ENCODE measurements at places on chromosomes 2 and 18.
A peak's percentile ranks its signal among the peaks of the same experiment; 100 is the strongest.

DNA sequence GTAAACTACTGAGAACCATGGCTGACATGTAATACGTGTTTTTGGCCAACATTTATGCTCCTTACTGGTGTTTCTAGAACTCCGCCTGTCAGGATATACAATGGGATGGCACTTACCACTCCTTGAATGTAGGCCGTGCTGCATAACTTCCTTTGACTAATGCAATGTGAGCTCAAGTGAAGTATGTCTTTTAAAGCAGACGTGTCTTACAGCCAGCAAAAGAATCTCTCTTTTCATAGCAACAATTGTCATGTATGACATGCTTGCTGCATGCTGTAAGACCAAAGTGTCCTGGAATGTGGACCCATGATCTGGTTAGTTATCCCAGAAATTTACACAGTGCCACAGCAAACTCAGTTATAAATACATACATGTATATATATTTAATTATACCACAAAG, 1202.7 kb upstream of the PIK3C3 start:
- no peak for DNase-seq

DNA sequence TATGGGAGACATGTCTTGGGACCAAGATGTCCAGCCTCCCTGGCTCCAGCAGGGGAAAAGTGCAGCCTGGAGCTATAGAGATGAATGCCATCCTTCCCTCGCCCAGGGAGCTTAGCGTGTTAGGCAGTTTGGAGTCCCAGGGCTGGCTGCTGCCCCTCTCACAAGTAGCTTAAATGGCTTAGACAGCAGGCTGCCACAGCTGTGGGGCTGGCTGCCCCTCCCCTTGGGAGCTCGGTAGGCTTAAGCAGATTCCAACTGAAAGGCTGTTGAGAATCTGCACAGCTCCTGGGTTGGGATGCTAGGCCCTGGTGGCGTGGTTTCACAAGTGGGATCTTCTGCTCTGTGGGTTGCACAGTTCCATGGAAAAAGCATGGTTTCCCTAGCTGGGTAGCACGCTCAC, 940.5 kb upstream of the DDX18 start:
- DNase-seq: no peak

DNA sequence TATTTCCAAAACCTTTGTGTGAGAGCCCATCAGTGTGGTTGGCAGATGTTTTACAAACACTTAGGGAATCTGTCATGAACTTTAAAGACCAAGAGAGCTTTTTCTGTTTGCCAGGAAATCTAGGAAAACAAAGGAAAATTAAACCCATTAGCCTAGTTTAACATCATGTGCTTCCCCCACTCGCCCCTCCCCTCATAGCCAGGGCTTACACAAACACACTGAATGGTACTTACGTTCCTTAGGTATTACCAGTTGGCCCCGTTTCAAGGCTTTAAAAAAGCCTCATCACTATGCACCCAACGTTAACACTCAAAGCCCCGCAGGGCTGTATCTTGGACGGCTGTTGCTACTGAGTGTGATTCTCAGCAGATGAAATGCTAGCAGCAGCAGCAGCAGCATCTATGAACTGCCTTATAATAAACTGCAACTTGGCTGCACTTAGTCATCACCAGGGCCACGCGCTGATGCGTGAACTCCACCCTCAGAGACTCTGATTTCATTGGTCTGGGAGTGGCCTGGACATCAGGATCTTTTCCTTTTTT, 20.1 kb upstream of the TTC39C start:
- peak; percentile 15 for DNase-seq

DNA sequence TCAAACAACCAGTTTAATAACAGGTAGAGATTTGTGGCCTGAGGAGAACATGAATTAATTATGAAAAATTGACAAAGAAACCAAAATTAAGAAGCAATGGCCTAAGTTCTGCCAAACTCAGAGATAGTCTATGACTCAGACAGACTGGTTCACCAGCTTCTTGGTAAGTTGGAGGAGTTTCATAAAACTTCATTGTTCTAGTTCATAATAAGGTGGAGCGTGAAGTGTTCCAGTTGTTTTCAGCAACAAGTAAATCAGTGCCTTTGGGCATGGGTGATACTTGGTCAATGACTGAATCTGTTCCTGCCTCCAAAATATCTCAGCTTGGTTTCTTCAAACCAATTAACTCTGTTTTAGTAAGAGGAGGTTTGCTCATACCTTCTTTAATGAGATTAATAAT, 40.0 kb downstream of the SLC40A1 start:
- DNase-seq: no peak

DNA sequence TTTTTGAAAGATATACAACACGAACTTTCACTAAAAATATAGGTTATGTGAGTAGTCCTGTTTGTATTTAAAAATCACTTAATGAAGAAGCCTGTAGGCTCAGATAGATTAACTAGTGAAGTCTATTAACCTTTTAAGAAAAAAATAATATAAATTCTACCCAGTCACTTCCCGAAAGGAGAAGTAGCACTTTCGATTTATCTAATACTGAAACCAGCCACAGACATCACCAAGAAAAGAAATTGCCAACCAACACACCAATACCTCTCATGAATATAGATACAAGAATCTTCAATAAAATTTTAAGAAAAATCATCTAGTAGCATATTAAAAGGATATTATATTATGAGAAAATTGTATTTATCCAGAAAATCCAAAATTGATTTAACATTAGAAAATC, 160.5 kb downstream of the GALNT13 start:
- DNase-seq: no peak

GRCh38 chr2:177225965-177226360, 13.4 kb downstream of the HNRNPA3 start:
- no peak for DNase-seq

GRCh38 chr2:10571057-10571456, 118.7 kb downstream of the NOL10 start:
- no peak for DNase-seq

GRCh38 chr2:121605820-121606733, 43.2 kb downstream of the CLASP1 start:
- no peak for DNase-seq

- DNase-seq: no peak
Observed at GRCh38 chr2:151819920-151820319, 8.3 kb downstream of the ARL5A start.

DNA sequence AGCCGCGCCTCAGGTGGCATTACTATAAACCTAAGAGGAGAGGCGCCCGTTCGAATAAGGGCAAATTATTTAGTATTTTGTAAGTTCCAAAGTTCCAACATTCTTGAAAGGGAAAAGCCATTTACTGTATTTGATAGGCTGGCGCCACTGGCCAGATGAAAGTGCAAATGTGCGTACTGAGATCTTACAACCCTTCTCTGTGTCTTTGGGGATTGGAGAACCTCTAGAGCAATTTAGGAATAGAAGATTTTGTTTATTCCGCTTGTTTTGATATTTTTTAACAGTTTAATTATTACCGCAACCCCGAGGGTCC, 467 bp upstream of the WDR35 start:
- no peak for DNase-seq

- DNase-seq: no peak
Observed at GRCh38 chr18:41324934-41325333, 630.1 kb upstream of the PIK3C3 start.

DNA sequence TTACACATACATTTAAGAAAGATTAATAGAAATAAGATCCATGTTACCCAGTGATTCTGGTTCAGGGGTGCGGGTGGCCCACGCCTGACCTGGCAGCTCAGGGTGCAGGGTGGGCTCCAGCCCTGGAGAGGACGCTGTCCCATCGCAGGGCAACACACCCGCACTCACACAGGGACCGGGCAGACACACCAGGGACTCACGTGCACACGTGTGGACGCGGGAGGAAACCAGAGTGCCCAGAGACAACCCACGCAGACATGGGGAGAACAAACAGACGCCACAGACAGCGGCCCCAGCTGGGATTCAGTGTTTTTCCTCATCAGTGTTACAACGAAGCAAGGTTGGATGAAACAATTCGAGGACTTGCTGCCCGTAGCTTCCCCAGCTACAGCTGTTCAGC, 8.4 kb upstream of the ALLC start:
- no peak for DNase-seq

- DNase-seq: no peak
Observed at GRCh38 chr18:79118797-79119196, 49.6 kb downstream of the ATP9B start.

GRCh38 chr2:112195950-112196349, 57.8 kb downstream of the FBLN7 start:
- DNase-seq: no peak

- no peak for DNase-seq
Observed at GRCh38 chr2:10164601-10165000, 42.1 kb downstream of the RRM2 start.

- no peak for DNase-seq
Observed at GRCh38 chr18:49072940-49073339, 122.2 kb upstream of the SMAD7 start.

- no peak for DNase-seq
Observed at GRCh38 chr2:223049356-223049755, 2.6 kb upstream of the KCNE4 start.

DNA sequence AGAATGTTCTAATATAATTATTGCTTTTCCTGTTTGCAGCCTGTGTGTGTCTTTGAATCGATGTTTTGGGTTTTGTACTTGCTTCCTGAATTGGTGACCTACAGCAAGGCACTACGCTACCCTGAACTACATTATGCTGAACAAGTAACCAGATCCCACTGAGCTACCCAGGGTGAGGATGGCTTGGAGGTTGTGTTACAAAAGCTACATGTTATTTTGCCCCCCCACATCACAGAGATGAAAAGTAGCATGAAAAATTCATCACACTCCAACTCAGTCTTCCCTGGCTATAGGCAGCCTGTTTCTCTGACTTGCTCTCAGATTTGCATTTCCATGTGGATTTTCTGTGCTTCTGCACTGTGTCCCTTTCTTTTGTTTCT, 162.1 kb downstream of the LDLRAD4 start:
- no peak for DNase-seq

DNA sequence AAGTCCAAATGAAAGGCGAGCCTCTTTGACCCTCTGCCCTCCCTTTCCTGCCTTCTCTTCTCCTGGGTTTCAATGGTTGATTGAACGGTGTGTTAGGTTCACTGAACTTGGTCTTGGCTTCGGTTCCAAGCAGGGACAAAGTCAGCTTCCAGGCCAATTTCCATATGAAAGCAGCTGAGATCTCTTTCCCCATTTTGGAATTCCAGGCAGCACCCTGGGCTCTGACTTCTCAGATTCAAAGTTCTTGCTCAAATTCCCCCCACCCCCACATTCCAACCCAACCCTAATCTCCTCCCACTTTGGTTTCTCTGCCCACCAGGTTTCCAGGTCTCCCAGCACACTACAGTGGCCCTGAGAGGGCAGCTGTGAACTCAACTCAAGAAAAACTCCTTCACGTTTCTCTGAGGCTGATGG, 231.0 kb downstream of the INSIG2 start:
- DNase-seq: no peak

- no peak for DNase-seq
Observed at GRCh38 chr2:120650022-120650644, 85.5 kb upstream of the GLI2 start.

GRCh38 chr2:196234672-196235071, 63.3 kb upstream of the STK17B start:
- DNase-seq: no peak

DNA sequence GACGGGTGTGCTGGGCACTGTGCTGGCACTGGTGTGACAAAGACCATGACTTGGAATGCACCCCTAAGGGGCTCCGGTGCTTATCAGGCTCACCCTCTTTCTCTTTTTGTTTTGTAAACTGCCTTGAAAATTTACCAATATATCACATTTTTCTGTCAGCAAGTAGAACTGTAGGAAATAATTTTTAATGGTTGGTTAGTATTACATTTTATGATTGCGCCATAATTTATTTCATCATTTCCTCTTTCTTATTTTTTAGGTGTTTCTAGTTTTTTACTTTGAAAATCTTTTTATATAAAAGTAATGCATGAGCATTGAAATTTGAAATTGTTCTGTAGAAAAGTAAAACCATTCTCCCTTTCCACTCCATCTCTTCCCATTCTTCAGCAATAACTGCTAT, 100.9 kb downstream of the MMADHC start:
- no peak for DNase-seq

GRCh38 chr2:39737661-39738060, 41.4 kb downstream of the THUMPD2 start:
- no peak for DNase-seq

- no peak for DNase-seq
Observed at GRCh38 chr2:187869195-187869594, 315.0 kb upstream of the TFPI start.

- DNase-seq: no peak
Observed at GRCh38 chr2:239894276-239894675, 130.9 kb downstream of the NDUFA10 start.

DNA sequence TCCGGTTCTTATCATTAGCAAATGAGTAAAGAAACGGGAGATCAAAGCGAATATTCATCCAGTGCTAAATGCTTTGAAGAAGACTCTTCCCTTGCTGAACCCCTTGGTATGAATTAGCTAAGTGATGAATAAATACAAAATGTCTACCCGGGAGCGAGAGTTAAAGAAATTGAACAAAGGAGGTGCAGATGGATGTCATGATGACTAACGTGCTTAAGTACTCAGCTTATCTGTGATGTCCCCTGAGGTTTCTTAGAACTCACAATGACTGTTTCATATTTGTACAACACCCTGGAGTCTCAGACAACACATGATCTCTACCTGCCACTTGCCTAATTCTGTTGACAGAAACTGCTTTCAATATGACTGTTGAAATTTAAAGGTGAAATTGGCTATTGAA, 148.5 kb downstream of the TMEM200C start:
- DNase-seq: no peak

GRCh38 chr2:9170458-9171130, 36.0 kb upstream of the ASAP2 start:
- no peak for DNase-seq

DNA sequence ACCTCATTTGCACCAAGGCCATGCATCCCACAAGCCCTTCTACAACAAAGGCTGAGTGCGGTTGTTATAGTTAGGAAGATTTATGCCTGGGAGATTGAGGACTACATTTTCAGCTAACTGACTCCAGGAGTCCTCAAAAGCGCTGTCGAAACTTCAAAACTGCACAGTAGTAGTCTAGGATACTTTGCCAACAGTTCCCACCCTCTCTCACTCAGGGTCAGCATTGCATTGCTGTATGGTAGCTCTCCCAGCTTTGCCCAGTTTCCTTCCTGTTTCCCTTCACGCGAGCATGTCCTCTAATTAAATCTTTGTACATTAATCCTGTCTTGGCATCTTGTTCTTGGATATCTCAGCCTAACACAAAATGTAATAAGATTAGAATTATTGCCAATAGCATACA, 420.6 kb upstream of the UBE2E3 start:
- DNase-seq: no peak

- no peak for DNase-seq
Observed at GRCh38 chr18:36496022-36496421, 198.5 kb downstream of the FHOD3 start.
